ENCODE measurements at places on chromosomes 7 and 10.

DNA sequence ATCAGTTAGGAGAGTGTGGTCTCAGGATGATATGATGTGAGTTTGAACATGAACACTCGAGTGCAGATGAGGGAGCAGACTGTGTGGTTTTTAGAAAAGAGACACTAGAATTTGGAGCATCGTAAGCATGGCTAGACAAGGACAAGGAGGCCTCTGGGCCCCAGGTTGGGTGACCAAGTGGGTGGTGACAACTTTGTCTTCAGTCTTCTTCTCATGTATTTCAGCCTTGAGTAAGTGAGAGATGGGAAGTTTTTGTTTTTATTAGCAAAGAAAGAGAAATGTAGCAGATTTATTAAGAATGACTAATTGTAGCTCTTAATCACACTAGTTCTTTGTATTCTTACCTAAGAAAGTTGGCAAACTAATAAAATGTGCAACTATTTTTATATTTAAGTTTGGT lies 16.3 kb downstream of the TES start:
- DNase-seq: no peak

GRCh38 chr10:71087622-71088021 lies 124.7 kb upstream of the UNC5B start:
- DNase-seq: peak; percentile 24

DNA sequence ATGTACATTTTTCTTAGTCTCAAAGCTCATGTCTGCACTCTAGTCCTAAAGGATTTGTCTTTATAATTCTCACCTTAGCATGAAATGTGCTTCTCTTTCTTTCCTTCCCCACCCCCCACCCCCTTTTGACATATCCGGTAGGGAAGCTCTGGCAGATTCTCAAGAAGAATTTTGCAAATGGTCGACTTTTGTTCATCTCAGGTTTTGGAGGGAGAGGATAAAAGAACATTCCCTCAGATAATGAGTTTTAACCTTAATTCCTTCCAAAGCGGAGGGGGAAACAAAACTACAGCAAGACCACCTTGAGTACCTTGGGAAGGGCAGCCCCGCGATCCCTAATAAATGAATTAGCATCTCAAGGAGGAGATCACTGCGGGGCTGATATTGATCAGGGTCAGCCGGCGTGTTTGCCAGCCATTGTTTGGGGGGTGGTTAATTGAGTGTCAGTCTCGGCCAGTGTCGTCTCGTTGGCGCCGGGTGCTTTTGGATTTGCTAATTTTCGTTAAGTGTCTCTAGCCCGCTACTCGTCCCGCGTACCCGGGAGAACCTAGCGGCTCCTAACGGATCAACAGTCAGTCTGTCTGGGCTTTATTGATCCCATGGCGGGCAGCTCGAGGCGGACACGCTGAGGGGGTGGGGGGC lies 874 bp upstream of the BAMBI start:
- DNase-seq: no peak

GRCh38 chr7:95608359-95609173 lies 12.2 kb upstream of the PDK4 start:
- no peak for DNase-seq

DNA sequence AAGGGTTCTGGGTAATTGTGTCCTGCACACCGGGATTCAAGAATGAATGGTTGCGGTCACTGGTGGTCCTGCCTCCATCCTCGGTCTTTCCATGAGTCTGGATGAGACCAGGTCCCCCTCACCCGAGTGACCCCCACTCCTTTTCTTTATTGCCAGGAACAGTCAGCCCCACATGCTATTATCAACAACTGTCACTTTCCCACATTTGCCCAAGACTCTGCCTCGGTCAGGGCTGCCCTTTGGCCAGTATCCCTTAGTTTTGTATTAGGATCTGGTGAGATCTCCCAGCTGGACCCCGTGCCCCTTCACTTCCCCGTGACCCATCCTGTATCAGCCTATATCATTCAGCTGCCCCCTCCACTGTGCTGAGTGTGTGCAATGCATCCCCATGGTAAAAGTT lies 288.3 kb downstream of the ADARB2 start:
- no peak for DNase-seq

DNA sequence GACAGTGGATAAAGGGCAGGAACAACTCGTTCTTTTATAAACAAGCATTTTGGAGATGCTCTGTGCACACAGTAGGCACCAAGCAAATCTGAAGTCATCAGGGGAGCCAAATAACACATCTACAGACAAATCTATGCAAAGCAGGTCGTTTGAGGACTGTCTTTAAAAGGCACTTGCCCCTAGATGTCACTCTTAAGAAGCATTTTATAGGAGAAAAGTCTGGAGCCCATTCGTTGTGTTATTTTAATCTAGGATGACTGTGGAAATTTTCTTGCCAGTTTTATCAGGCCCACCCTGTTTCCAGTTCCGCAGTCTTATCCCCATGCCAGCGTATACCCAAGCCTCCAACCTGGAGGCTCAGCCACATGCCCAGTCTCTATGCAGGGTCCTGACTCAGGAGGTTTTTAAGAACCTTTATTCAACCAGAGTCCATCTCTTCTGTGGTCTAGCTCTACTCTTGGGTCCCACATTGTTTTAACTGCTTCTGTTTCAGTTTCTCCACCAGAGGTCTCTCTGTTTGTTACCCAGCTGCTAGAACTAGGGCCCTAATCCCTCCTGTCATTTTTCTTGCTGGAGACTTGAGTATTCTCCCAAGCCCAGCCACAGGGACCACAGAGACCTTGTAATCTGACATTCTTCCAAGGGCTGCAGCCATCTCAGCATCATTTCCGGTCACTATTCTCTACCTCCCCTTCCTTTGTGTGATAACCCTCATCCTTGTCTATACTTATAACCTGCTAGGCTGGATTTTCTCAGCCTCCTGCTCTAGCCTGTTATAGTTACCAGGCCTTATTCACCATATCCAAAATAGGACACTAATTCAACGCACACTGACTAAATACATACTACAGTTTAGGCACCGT lies 26.7 kb downstream of the PIK3CG start:
- no peak for DNase-seq

DNA sequence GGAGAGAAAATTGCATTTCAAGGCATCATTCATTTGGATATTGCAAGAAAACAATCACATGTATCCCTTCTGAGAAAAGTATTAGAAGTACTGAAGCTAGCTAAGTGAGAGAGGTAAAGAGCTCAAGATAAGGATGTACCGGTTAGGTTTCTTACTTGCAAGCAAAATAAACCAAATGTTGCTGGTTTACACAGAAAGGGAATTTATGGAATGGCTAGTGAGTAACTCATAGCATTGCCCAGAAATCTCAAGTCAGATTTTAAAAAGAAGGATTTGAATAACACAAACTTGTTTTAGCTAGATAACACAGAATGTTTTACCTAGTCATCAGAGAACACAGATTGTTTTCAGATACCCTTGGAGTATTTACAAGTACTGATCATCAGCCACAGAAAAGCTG lies 30.6 kb downstream of the KLHL7 start:
- no peak for DNase-seq

GRCh38 chr10:60521974-60522405 lies 132.3 kb upstream of the ANK3 start:
- no peak for DNase-seq

DNA sequence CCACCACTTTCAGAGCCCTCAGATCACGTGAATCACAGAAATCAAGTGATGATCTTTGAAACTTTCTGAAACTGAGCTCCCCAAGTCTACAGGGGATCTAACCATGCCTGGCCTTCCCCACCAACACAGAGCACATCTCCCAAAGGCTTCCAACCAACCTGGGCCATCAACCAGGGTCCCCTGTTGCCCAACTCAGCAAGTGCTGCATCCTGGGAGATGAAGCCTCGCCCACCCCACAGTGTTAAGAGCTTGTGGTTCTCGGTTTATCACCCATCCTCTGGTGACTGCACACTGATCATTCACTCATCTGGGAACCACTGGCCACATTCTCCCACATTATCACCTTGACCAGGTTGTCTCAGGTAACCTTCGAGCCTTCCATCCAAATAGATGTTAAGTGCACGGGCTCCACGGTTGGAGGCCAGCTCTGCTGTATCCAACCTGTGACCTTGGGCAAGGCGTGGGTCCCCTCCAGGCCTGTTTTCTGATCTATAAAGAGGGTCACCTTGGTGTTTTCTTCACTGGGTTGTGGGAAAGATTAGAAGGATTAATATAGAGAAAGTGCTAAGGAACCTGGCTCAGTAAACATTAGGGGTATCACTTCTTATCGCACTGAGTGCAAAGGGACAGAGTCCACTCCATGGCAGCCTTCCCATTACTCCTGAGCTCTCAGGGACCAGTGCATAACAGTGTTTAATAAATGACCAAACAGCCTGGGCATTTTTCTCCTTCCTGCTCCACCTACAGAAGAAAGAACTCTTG lies 3.6 kb downstream of the ZNF488 start:
- DNase-seq: peak; percentile 17

DNA sequence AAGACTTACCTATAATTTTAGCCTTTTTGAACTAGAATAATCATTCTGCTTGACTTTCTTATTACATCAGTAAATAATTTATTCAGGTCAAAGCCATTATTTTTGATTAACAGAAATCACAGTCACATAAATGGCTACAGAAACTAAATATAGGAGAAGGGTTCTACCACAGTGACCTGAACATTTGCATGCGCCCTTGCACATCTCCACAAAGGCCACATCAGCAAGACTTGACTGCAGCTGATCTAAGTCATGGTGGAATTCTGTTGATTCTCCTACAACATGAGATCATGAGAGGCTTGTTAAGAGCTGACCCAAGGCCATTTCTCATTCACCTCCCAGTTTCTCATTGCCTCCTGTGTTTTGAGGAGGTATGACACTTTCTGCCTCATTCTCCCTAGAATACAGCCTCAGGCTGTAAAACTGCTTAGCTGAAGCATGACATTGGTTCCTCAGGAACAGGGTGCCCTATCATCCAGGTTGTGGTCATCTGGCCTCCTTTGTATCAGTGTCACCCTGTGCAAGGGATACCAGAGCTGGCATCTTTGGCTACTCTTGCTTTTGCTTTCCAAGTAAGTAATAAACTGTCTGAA lies 6.7 kb upstream of the IMMP2L start:
- DNase-seq: no peak

- DNase-seq: no peak
These were observed 52.7 kb downstream of the NHLRC2 start for GRCh38 chr10:113907166-113907565.

- DNase-seq: no peak
These were observed 29.0 kb downstream of the NEUROD6 start for GRCh38 chr7:31311552-31311951.

DNA sequence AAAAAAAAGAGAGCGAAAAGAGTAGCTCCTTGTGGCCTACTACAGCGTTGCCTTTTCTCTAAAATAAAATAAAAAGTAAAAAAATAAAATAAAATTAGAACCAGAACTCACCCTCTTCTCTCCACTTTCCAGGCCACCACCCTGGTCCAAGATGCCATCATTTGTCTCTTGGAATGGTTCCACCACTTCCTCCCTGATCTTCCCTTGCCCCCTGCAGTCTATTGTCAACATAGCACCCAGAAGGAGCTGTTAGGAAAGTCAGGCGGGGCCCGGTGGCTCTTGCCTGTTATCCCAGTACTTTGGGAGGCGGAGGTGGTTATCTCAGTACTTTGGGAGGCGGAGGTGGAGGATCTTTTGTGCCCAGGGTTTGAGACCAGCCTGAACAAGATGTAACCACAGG lies 7.6 kb upstream of the GRID2IP start:
- no peak for DNase-seq

DNA sequence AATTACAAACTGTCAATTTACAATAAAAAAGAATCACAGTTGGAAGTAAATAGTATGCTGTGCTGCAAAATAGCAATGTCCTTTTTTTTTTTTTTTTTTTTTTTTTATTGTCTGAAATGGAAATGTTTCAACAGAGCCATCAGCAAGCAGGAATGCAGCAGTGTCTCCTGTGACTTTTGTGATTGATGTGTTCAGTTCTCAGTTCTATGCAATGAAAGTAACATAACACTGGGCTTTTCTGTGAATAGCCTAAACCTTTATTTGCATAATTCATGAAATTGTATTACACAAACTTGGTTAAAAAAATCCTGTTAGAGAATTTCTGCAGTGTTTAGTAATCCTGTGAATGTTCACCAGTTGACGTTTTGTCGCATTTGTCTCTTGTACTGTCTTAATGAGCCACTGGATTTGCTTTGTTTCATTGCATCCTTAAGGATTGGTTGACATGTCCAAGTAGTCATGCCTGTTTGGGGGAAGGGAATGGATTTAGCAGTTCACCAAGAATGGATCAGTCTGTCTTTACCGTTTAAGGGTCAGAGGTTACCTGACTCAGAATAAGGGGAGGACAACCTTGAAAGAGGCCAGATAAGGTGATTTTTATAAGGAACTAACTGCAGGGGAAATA lies 192.7 kb downstream of the MLLT10 start:
- DNase-seq: no peak

- no peak for DNase-seq
These were observed 27.8 kb downstream of the DCLRE1C start for GRCh38 chr10:14926061-14926470.

GRCh38 chr10:69419096-69419743 lies 2.5 kb upstream of the TACR2 start:
- DNase-seq: no peak

- DNase-seq: no peak
These were observed 86.2 kb downstream of the CHST15 start for GRCh38 chr10:124007102-124007772.

- DNase-seq: no peak
These were observed 328.8 kb upstream of the PHF14 start for GRCh38 chr7:10644849-10645248.

DNA sequence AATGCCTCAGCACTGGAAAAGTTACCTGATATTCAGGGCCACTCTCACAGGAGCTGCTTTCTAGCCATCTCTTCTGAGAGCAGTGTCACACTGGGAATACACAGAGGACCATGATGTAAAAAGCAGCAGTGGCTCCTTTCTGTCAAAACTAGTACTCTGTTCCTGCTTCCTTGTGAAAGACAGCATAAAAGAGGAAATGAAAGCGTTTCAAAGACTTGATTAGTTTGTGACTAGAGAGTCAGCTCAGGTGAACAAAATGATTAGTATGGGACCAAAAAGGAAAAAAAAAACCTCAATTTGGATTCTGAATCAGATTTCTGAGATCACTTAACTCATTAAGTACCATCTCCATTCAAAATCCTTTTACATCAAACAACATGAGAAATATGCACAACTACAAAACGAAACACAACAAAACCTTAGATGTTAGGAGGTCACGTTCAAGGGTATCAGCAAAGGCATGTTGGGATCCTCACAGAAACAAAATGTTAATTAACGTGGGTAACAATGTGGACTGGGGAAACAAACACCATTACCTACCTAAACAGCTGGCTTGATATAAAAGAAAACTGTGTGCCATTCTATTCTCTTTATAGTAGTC lies 103.7 kb downstream of the MACC1 start:
- DNase-seq: no peak

- DNase-seq: no peak
These were observed 19.8 kb downstream of the CCNY start for GRCh38 chr10:35355971-35356724.

GRCh38 chr10:133350950-133351329 lies 3.8 kb downstream of the PRAP1 start:
- DNase-seq: no peak

DNA sequence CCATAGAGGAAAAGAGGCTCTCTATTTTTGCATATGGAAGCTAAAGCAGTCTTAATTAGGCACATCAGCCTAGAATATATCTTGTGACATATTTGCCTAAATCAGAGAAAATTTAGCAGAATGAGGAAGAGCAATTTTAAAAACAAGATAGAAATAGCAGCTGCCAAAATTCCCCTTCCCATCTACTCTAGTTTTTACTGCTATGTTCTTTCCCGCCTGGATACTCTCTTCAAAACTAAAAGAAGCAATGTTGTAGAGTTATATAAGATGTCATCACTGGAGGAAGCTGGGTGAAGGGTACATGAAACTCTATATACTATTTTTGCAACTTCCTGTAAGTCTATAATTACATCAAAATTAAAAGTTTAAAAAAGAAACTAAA lies 87.0 kb downstream of the ARMH3 start:
- DNase-seq: no peak

GRCh38 chr10:6108072-6108471 lies 19.2 kb downstream of the RBM17 start:
- no peak for DNase-seq
